ENCODE measurements at places on chromosomes 11 and 22.

- no peak for DNase-seq
Observed at GRCh38 chr11:7759010-7759409, 37.7 kb downstream of the OR5P2 start.

DNA sequence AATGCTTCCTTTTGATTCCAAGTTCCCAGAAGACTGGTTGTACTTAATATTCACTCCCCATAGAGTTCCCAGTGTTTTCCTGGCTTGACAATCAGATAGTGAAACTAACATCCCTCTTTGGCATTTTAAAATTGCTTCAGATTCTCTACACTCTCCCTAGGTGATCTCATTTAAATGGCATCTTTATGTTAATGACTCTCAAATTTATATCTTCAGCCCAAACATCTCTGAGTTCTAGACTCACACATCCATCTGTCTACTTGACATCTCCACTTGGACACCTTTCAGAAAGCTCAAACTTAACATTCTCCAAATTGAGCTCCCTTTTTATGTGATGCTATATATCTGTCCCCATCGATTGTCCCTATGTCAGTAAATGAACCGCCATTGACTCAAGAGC, 232.0 kb downstream of the NTM start:
- no peak for DNase-seq

- DNase-seq = no peak
Observed at GRCh38 chr11:128731041-128731663, 37.3 kb downstream of the FLI1 start.

GRCh38 chr11:117670443-117670842, 126.6 kb downstream of the DSCAML1 start:
- DNase-seq = no peak

GRCh38 chr22:32877196-32877595, 75.7 kb downstream of the TIMP3 start:
- DNase-seq = no peak

Measured in NCI-H1092 treated with DMSO at 0.1 percent for 48 hours (cell line).